ENCODE measurements at places on chromosomes 1 and 21. TPM values are rescaled to one million over a fixed set of nuclear protein-coding genes. Genes with fewer than 3 reads are reported as not detected.

ZNF683 gene
- total RNA-seq, result not detected

RCAN3 gene
- total RNA-seq, result 4.2 TPM

SPRR2B gene
- total RNA-seq, result not detected

AUNIP gene
- 0.30 TPM for total RNA-seq

OR2T11 gene
- not detected for total RNA-seq

AKT3 gene
- 66.3 TPM for total RNA-seq

VWA5B1 gene
- not detected for total RNA-seq

KLF17 gene
- 0.13 TPM for total RNA-seq

FCGR1A gene
- total RNA-seq, result 0.20 TPM

SZT2 gene
- total RNA-seq, result 42.6 TPM

TAF13 gene
- total RNA-seq, result 93.4 TPM

RYR2 gene
- total RNA-seq, result not detected

PLEKHN1 gene
- 0.66 TPM for total RNA-seq
